ENCODE measurements at places on chromosomes 6 and 20.

- no peak for DNase-seq
Measured at GRCh38 chr6:90485635-90486277, 101.1 kb downstream of the MAP3K7 start.

- no peak for DNase-seq
Measured at GRCh38 chr6:8803181-8803760, 367.9 kb upstream of the SLC35B3 start.

DNA sequence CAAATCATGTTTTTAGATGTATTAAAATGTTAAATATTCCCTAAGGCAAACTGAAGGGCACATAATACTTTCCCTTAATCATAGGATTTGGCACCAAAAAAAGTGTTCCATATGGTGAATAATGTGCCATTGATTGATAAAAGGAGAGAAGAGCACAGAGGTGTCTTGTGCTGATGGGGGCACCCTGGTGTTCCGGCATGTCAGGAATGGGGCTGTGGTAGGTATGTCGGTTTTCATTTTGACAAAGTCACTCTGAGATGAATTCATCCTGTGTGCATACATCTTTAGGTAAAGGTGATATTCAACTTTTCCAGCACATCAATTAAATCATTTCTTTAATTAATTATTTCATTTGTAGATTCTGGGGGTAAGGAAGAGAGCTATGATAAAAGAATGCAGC is 36.8 kb downstream of the CENPW start:
- DNase-seq, result no peak

DNA sequence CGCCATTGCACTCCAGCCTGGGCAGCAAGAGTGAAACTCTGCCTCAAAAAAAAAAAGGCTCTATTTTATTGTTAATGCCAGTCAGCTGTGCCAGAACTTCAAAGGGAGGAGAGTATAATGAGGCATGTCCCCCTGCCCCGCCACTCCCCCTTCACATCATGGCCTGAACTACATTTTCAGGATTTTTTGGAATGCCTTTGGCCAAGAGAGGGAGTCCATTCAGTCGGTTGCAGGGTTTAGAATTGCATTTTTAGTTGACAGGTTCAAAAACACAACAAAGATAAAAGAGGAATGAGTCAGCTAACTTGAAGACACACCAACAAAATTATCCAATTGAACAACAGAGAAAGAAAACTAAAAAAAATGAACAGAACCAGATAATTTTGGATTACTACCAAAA is 59.1 kb downstream of the CEP43 start:
- no peak for DNase-seq

DNA sequence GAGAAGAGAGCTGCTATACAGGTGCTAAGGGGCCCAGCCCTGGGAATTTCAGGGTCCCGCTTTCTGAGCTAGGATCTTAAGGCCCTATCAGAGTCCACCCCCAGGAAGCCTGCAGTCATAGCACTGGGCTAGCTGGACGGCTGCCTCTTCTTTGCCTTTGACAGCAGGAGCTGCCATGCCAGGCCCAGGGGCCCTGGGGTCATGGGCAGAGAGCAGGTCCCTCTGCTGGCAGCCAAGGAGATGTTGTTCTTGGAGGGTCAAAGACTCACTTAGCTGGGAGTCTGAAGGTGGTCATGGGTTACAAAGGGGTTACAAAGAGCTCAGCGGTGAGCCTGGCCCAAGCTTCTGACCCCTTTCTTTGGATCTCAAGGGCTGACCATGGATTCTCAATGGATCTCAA is 52.7 kb downstream of the RPP21 start:
- no peak for DNase-seq

DNA sequence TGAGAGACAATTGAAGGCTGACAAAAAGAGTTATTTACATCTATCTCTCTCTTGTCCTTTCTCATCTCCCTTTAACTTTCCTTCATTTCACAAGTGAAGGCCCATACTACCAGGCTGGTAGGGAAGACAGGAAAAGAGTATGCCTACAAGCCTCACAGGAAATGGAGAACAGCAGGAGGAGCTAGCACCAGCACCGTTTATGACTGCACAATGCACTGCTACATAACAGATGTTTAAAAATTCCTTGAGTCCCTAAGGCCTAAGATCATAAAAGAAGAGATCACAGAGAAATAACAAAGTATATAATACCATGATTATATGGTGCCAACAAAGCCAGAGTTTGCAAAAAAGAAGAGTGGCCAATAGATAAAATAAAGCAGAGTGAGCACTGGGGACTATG is 194.8 kb downstream of the UNC5CL start:
- DNase-seq, result no peak

GRCh38 chr20:38143238-38143645 is 21.8 kb downstream of the TGM2 start:
- no peak for DNase-seq

- DNase-seq, result no peak
Measured at GRCh38 chr20:21450572-21450971, 53.2 kb upstream of the NKX2-4 start.

- DNase-seq, result no peak
Measured at GRCh38 chr20:22446613-22447446, 137.5 kb downstream of the FOXA2 start.

DNA sequence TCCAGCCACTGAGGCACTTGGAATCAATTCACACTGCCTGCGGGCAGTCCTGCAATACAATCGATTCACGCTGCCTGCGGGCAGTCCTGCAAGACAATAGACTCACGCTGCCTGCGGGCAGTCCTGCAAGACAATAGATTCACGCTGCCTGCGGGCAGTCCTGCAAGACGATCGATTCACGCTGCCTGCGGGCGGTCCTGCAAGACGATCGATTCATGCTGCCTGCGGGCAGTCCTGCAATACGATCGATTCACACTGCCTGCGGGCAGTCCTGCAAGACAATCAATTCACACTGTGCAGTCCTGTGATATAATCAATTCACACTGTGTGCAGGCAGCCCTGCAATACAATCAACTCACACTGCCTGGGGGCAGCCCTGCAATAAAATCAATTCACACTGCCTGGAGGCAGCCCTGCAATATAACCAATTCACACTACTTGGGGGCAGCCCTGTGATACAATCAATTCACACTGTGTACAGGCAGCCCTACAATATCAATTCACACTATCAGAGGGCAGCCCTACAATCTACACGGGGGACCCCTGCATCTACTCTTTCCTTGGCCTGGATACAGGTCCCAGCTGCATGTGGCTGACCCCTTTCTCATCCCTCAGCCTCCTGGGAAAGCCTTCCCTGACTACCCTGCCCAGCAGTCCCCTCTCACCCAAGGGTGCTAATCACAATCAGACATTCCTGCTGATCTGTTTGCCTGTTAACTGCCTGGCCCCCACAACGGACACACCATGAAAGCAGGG is 10.4 kb downstream of the TAF4 start:
- DNase-seq, result no peak

- DNase-seq, result no peak
Measured at GRCh38 chr6:41406728-41407489, 71.5 kb downstream of the NCR2 start.

- no peak for DNase-seq
Measured at GRCh38 chr6:129597023-129597713, 112.8 kb downstream of the ARHGAP18 start.

GRCh38 chr6:30914854-30915590 is 984 bp downstream of the VARS2 start:
- peak; percentile 50 for DNase-seq

DNA sequence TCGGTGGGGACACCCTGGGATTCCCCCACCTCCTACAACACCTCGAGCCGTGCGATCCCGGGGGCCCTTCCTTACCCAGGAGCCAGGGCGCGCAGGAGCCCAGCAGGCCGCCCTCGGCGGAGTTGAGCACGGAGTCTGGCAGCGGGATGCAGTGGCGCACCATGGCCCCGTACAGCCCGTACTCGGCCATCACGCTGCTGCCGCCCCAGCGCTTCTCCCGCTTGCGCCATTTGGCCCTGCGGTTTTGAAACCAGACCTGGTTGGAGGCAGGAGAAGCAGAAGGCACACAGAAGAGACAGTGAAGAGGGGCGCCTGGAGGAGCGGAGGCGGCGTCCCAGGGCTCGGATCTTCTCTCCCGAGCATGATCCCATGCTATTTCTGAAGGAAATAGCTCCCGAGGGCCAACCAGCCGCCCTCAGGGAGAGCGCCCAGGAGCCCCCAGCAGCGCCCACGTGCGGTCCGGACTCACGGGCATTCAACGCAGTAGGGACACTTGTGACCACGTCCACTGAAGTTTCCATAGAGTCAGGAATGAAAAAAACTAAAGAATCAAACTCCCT is 4.3 kb downstream of the VSX1 start:
- DNase-seq, result no peak

- DNase-seq, result no peak
Measured at GRCh38 chr20:44465001-44465560, 10.6 kb upstream of the TTPAL start.

GRCh38 chr6:155152211-155153076 is 111.4 kb upstream of the CLDN20 start:
- DNase-seq, result no peak

DNA sequence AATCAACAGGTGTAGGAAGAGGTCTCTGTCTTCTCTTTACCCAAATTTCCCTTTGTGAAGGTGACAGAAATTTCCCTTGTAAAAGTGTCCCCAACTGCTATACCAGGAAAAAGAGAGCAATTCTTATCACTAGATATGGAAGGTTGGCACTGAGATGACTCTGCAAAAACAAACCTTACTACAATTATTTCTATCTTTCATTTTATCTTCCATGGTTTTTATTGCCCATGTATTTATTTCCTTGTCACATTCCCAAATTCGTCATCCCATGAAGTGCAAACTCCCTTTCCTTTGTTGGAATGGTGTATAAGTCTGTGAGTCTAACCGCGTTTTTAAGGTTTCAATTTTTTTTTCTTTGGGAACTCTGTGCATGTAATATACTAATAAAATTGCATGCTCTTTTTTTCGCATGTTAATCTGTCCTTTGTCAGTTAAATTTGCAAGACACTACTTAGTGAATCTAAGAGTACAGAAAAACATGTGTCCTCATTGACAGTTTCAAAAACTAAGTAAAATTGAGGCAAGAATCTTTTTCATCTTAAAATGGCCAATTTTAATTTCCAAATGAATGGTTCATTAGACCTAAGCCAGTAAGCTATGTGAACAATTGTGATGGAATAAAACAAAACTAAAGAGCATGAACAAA is 35.4 kb upstream of the HFE start:
- DNase-seq, result no peak

GRCh38 chr20:1205802-1206201 is 2.5 kb downstream of the C20orf202 start:
- DNase-seq, result no peak

- DNase-seq, result no peak
Measured at GRCh38 chr6:84151669-84152068, 75.8 kb downstream of the CEP162 start.
